ENCODE measurements at places on chromosomes 4 and X. TPM values are rescaled to one million over a fixed set of nuclear protein-coding genes. Genes with fewer than 3 reads are reported as not detected.

DNA sequence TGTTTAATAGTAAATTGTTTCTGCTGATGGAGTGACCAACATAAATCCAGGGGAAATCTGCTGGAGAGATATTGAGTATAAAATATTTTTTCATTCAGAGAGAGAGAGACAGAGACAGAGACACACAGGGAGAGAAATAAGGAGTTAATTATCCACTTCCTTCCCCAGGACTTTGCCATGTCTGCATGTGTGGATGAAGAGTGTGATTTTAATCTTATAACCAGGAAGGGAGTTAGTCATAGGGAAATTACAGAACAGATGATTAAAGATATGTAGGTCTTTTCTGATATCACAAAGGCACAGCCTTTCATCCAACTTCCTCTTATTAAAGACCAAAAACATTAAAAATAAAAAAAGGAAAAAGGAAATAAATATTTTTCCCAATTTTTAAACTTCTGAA lies 526.3 kb downstream of the SPRY1 start:
- no peaks in the 10 kb centered on the region for H3K36me3 ChIP-seq
- H3K4me1 ChIP-seq = no peaks in the 10 kb centered on the region
- no peaks in the 10 kb centered on the region for H3K27me3 ChIP-seq
- no peak overlapping the region for H3K4me3 ChIP-seq
- H3K27ac ChIP-seq = no peak overlapping the region

The ZXDA gene
- polyA plus RNA-seq = 2.3 TPM

The WDR17 gene
- polyA plus RNA-seq = 0.50 TPM

DNA sequence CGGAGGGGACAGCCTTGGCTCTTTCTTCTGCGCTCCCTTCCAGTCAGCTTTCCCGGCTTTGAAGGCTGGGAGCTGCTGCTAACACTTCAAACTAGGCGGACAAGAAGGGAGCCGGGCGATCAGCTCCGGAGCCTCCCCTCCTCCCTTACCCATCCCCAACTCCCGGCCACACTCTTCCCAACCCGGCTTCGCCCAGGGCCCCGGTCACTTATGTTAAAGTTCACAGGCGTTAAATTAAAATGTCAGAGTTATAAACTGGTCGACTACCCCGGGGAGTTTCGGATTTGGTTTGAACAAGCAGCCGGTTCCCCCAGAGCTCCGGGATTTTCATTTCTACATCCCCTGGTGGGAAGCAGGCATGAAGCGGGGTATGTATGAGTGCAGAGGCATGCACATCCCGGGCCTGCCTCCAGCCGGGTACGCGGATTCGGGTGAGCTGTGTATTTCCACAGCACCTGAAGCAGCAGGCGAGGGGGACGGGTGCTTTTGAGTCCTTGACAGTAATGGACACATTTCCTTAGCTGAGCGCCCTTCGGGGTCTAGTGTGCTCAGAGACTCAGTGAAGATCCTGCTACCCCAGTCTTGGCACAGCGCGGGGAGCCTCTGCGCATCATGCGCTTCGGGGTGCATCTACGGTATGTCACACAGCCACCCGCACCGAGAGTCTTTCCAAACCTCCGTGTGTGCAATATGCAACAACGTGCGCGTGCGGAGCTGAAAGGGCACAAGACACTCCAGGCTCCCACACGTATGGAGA lies 880 bp downstream of the UNC5C start:
- H3K27me3 ChIP-seq = peaks cover 47% of the 10 kb centered on the region
- no peak overlapping the region for H3K27ac ChIP-seq
- H3K4me3 ChIP-seq = peak overlapping the region; percentile 58
- DNase-seq = no peak
- no peaks in the 10 kb centered on the region for H3K36me3 ChIP-seq

DNA sequence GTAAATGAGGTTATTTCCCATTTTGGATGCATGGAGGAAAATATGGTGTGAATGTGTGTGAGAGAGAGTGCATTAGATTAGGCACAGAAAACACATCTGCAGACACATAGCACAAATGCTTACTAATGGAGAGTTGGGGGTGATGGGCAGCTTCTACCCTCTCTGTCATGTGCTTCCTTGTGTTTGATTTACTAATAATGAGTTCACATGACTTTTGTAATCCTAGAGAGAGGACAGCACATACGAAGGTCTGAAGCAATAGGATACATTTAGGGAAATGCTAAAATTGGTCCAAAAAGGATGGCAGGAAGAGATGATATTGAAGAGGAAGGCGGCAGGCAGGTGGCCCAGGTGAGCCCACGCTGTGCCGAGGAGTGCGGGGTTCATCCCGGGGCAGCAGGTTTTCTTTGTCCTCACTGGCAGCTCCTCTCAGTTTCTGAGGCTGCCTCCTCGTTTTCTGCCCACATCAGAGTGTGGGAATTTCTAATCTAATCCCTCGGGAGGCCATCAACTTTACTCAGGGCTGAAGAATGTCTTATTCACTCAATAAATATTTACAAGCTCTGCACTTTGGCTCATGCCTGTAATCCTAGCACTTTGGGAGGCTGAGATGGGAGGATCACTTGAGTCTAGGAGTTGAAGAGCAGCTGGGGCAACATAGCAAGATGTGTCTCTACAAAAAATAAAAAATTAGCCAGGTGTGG lies 15.9 kb upstream of the MAP9 start:
- DNase-seq = no peak
- H3K27me3 ChIP-seq = peaks cover 10% of the 10 kb centered on the region
- no peak overlapping the region for H3K27ac ChIP-seq
- peaks cover 2% of the 10 kb centered on the region for H3K4me1 ChIP-seq
- H3K4me3 ChIP-seq = no peak overlapping the region

- no peaks in the 10 kb centered on the region for H3K36me3 ChIP-seq
- no peaks in the 10 kb centered on the region for H3K4me1 ChIP-seq
These were observed 52.4 kb downstream of the CBLL2 start for GRCh38 chrX:22325096-22325495.

The RAP1GDS1 gene
- 30.7 TPM for polyA plus RNA-seq

The IL3RA gene
- not detected for polyA plus RNA-seq

DNA sequence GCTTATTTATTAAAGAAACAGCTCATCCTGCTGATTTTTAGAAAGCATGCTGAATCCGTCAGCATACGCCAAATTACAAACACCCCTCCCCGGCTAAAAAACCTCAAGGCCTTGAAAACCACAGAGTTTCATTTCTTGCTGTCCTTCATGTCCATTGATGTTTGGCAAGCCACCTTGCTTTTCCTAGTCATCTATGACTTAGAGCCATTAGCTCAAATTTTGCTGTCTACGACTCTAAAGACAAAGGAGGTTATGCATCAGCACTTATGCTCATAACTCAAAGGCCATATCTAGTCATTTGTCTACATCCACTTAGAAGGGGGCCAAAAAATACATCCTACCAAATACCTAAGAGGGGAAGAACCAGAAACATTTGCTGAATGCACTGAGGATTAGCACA lies 925.1 kb downstream of the PCDH7 start:
- no peak for DNase-seq
- no peak overlapping the region for H3K27ac ChIP-seq
- no peaks in the 10 kb centered on the region for H3K4me1 ChIP-seq
- H3K27me3 ChIP-seq = no peaks in the 10 kb centered on the region

GRCh38 chr4:3220476-3221183 lies 28.3 kb upstream of the MSANTD1 start:
- no peak overlapping the region for H3K4me3 ChIP-seq
- DNase-seq = no peak
- no peaks in the 10 kb centered on the region for H3K4me1 ChIP-seq
- H3K27me3 ChIP-seq = no peaks in the 10 kb centered on the region
- peaks cover 51% of the 10 kb centered on the region for H3K36me3 ChIP-seq

- H3K4me1 ChIP-seq = no peaks in the 10 kb centered on the region
- DNase-seq = no peak
- H3K27ac ChIP-seq = no peak overlapping the region
- no peaks in the 10 kb centered on the region for H3K27me3 ChIP-seq
- no peak overlapping the region for H3K4me3 ChIP-seq
These were observed 14.9 kb upstream of the NXF3 start for GRCh38 chrX:103107836-103108235.

DNA sequence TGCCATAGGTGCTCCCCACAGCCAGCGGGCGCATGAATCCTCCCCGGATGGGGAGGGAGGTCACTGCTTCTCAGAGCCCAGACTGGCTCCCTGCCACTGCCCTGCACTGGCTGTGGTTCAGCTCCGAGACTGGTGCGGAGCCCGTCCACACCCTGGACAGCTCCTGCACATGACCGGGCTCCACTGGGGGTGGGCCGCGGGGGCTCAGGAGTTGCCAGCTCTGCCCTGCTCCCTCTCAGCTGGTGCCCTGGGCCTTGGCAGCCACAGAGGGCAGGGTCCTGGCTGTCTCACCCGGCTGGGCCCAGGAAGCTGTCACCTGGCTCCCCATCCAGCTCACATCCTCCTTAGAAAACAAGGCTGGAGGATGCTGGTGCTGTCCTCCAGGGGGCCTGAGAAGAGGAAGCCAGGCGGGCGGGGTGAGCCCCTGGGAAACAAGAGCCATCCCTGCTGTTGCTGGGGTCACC lies 64.9 kb upstream of the ADRA2C start:
- H3K27ac ChIP-seq = no peak overlapping the region
- no peak overlapping the region for H3K4me3 ChIP-seq
- peaks cover 15% of the 10 kb centered on the region for H3K36me3 ChIP-seq
- H3K4me1 ChIP-seq = no peaks in the 10 kb centered on the region
- DNase-seq = no peak

DNA sequence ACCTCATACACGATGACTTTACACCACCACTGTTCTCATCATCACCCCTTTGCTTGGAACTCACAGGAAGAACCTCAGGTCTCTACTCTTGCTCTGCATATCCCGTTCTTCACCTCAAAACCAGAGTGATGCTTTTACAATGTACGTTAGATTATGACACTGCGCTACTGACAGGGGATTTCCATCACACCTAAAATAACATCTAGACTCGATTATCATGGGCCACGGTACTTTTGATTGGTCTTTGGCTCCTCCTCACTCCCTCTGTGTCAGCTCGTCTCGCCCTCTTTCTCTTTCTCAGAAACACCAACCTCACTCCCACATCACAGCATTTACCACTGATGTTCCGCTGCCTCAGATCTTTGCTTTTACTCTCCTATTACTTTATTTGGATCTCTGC lies 172.4 kb downstream of the TLL1 start:
- H3K4me1 ChIP-seq = no peaks in the 10 kb centered on the region
- no peak overlapping the region for H3K4me3 ChIP-seq
- no peaks in the 10 kb centered on the region for H3K36me3 ChIP-seq
- DNase-seq = no peak

- H3K27ac ChIP-seq = no peak overlapping the region
- no peaks in the 10 kb centered on the region for H3K4me1 ChIP-seq
- no peaks in the 10 kb centered on the region for H3K36me3 ChIP-seq
These were observed 8.6 kb upstream of the CCDC149 start for GRCh38 chr4:24921491-24921890.

GRCh38 chrX:153410373-153410772 lies 899 bp upstream of the ZFP92 start:
- no peaks in the 10 kb centered on the region for H3K27me3 ChIP-seq
- H3K4me3 ChIP-seq = no peak overlapping the region
- no peaks in the 10 kb centered on the region for H3K36me3 ChIP-seq
- H3K4me1 ChIP-seq = peaks cover 3% of the 10 kb centered on the region

GRCh38 chr4:15659768-15660570 lies 4.8 kb upstream of the FBXL5 start:
- no peaks in the 10 kb centered on the region for H3K36me3 ChIP-seq
- H3K4me1 ChIP-seq = peaks cover 8% of the 10 kb centered on the region
- H3K27ac ChIP-seq = no peak overlapping the region
- H3K27me3 ChIP-seq = no peaks in the 10 kb centered on the region
- DNase-seq = no peak

The CSAG1 gene
- not detected for polyA plus RNA-seq

DNA sequence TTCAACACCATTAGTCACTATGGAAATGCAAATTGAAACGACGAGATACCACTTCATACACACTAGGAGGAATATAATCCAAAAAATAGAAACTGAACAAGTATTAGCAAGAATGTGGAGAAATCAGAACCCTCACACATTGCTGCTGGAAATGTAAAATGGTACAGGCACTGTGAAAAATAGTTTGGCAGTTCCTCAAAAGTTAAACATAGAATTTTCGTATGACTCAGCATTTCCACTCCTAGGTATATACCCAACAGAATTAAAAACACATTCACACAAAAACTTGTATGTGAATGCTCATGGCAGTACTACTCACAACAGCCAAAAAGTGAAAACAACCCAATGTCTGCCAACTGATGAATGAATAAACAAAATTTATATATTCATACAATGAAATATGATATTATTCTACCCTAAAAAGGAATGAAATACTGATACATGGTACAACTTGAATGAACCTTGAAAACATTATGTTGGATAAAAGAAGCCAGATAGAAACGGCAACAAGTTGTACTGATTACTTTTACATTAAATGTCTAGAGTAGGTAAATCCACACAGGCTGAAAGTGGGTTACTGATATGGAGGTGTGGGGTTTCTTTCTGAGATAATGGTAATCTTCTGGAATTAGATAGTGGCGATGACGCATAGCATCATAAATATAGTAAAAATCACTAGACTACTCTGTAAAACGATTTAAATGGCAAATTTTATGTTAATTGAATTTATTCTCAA lies 22.3 kb downstream of the TEC start:
- no peak overlapping the region for H3K27ac ChIP-seq
- peaks cover 3% of the 10 kb centered on the region for H3K4me1 ChIP-seq
- H3K4me3 ChIP-seq = no peak overlapping the region
- no peak for DNase-seq

The LONRF3 gene
- polyA plus RNA-seq = 0.41 TPM

GRCh38 chrX:15751155-15751819 lies 13.2 kb downstream of the CA5B start:
- H3K27ac ChIP-seq = peak overlapping the region; percentile 95
- H3K4me3 ChIP-seq = peak overlapping the region; percentile 83
- H3K27me3 ChIP-seq = no peaks in the 10 kb centered on the region
- DNase-seq = peak; percentile 31
- peaks cover 20% of the 10 kb centered on the region for H3K4me1 ChIP-seq
- peaks cover 15% of the 10 kb centered on the region for H3K36me3 ChIP-seq

Data from naive thymus-derived CD8-positive, alpha-beta T cell (primary cell).